ENCODE measurements at places on chromosomes 1 and 21. TPM values are rescaled to one million over a fixed set of nuclear protein-coding genes. Genes with fewer than 3 reads are reported as not detected.

DNA sequence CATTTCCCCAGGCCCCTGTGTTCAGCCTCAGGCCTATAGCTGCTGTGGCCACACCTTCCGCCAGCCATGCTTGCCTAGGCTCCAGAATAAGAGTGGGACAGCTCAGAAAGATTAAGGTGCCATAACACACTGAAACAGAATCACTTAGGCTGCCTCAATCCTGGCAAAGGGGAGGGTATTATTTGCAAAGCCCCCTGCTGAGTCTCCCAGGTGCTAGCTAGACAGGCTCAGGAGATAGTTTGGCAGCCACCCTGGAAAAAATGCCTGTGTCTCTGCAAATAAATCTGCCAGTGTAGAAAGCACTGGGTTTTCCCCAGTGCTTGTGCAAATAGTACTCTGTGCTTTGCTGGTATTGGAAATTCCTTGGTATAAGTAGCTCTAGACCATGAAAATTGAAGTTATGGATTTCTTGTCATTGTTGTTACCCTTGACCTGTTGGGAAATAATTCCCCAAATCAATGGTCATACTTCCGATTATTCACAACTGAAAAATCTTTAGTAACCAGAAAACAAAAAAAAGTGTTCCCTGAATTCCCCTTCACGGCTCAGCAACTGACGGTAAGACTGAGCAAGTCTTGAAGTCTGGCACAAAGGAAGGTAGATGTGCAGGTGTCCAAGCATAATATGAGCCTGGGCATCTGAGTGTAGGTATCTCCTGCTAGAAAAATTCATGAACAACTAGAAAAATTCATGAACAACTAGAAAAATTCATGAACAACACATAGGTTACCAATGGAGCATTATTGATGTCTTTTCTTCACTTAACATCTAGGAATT, 56.9 kb downstream of the PROX1 start:
- H3K27me3 ChIP-seq: peaks cover 5% of the 10 kb centered on the region
- no peaks in the 10 kb centered on the region for H3K4me1 ChIP-seq
- no peak for DNase-seq
- no peak overlapping the region for H3K4me3 ChIP-seq

- no peak overlapping the region for H3K4me3 ChIP-seq
- H3K27me3 ChIP-seq: no peaks in the 10 kb centered on the region
- no peaks in the 10 kb centered on the region for H3K4me1 ChIP-seq
- no peak for DNase-seq
- H3K36me3 ChIP-seq: no peaks in the 10 kb centered on the region
- H3K27ac ChIP-seq: no peak overlapping the region
Measured at GRCh38 chr1:72557446-72558049, 275.2 kb upstream of the NEGR1 start.

OR2G2 gene
- not detected for total RNA-seq

- H3K27ac ChIP-seq: peak overlapping the region; percentile 87
- no peaks in the 10 kb centered on the region for H3K27me3 ChIP-seq
- H3K4me1 ChIP-seq: peaks cover 93% of the 10 kb centered on the region
- peak overlapping the region; percentile 70 for H3K4me3 ChIP-seq
Measured at GRCh38 chr1:19458815-19459417, 26.4 kb downstream of the CAPZB start.

- H3K4me1 ChIP-seq: no peaks in the 10 kb centered on the region
- no peaks in the 10 kb centered on the region for H3K36me3 ChIP-seq
- H3K27me3 ChIP-seq: no peaks in the 10 kb centered on the region
- DNase-seq: no peak
- no peak overlapping the region for H3K27ac ChIP-seq
- no peak overlapping the region for H3K4me3 ChIP-seq
Measured at GRCh38 chr1:177355575-177355974, 184.8 kb downstream of the BRINP2 start.

DNA sequence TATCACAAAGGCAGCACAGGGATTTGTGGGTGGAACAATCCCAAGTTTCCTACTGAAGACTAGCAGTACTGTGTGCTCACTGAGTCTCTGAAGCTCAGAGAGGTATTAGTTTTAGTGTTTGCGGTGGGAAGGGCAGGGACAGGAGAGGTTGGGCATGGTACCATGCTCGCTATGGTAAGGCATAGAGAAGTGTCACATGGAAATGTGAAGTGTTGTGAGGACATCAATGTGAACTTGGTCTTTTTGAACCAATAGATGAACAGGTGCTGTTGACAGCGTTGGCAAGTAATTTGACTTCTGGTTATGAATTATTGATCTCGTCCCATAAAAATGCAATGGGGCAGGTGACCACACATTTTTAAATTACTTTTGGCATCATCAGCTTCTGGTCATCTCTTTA, 55.8 kb upstream of the ADAMTS1 start:
- H3K36me3 ChIP-seq: no peaks in the 10 kb centered on the region
- H3K4me1 ChIP-seq: no peaks in the 10 kb centered on the region
- H3K27me3 ChIP-seq: no peaks in the 10 kb centered on the region
- no peak overlapping the region for H3K4me3 ChIP-seq
- no peak overlapping the region for H3K27ac ChIP-seq

DNA sequence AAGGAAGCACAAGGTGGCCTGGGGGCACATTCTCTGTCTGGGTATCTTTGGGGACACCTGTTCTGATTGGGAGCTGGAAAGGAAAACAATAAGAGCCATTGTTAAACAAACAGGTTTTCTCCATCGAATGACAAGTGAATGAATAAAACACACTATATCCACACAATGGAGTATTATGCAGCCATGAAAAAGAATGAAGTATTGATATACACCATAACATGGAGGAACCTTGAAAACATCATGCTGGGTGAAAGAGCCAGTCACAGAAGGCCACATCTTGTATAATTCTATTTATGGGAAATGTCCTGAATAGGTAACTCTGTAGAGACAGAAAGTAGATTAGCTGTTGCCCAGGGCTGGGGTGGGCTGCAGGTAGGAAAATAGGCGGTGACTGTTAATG, 11.1 kb downstream of the PROK1 start:
- no peak overlapping the region for H3K4me3 ChIP-seq
- no peak overlapping the region for H3K27ac ChIP-seq
- H3K4me1 ChIP-seq: peaks cover 4% of the 10 kb centered on the region
- H3K36me3 ChIP-seq: no peaks in the 10 kb centered on the region

LORICRIN gene
- total RNA-seq: not detected

ANKRD35 gene
- 0.39 TPM for total RNA-seq

- peak overlapping the region; percentile 31 for H3K27ac ChIP-seq
- H3K4me1 ChIP-seq: peaks cover 23% of the 10 kb centered on the region
- H3K4me3 ChIP-seq: peak overlapping the region; percentile 1
- peak; percentile 75 for DNase-seq
Measured at GRCh38 chr1:27542463-27543273, 52.7 kb upstream of the WASF2 start.

FCGR3B gene
- 0.30 TPM for total RNA-seq

GRCh38 chr1:20137604-20138003, 1.5 kb upstream of the PLA2G2F start:
- no peaks in the 10 kb centered on the region for H3K4me1 ChIP-seq
- H3K27ac ChIP-seq: no peak overlapping the region
- no peak overlapping the region for H3K4me3 ChIP-seq
- no peaks in the 10 kb centered on the region for H3K36me3 ChIP-seq

- H3K27me3 ChIP-seq: no peaks in the 10 kb centered on the region
- H3K4me1 ChIP-seq: peaks cover 49% of the 10 kb centered on the region
- H3K27ac ChIP-seq: no peak overlapping the region
- H3K36me3 ChIP-seq: no peaks in the 10 kb centered on the region
- DNase-seq: no peak
Measured at GRCh38 chr1:165854101-165854845, 26.9 kb downstream of the UCK2 start.

- H3K4me1 ChIP-seq: peaks cover 39% of the 10 kb centered on the region
- DNase-seq: no peak
- no peaks in the 10 kb centered on the region for H3K27me3 ChIP-seq
- no peak overlapping the region for H3K4me3 ChIP-seq
Measured at GRCh38 chr1:226443439-226443838, 35.5 kb upstream of the PARP1 start.

DNA sequence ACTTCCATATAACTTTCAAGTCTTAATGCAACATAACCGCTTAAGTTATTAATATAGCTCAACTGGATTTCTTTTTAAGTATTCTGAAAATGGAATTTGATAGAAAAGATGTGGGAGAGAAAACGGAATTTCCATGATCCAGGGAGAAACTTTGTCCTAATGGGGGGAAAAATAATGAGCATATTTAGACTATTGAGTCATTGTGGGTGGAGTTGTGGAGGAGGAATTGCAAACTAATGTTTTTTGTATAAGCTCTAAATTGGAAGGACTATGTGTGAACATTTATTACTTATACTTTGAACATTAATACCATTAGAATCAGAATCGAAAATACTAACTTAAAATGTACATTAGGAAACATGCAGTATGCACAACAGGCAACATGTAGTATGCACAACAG, 159.9 kb upstream of the NEGR1 start:
- H3K36me3 ChIP-seq: no peaks in the 10 kb centered on the region
- no peaks in the 10 kb centered on the region for H3K27me3 ChIP-seq
- no peak for DNase-seq
- H3K4me3 ChIP-seq: no peak overlapping the region
- no peak overlapping the region for H3K27ac ChIP-seq

OR2T2 gene
- total RNA-seq: not detected

- DNase-seq: peak; percentile 53
- H3K27ac ChIP-seq: peak overlapping the region; percentile 22
- H3K4me3 ChIP-seq: peak overlapping the region; percentile 85
- peaks cover 69% of the 10 kb centered on the region for H3K27me3 ChIP-seq
- H3K4me1 ChIP-seq: peaks cover 21% of the 10 kb centered on the region
Measured at GRCh38 chr1:110084227-110085078, 14.0 kb upstream of the ALX3 start.

C1orf141 gene
- 0.17 TPM for total RNA-seq

DNA sequence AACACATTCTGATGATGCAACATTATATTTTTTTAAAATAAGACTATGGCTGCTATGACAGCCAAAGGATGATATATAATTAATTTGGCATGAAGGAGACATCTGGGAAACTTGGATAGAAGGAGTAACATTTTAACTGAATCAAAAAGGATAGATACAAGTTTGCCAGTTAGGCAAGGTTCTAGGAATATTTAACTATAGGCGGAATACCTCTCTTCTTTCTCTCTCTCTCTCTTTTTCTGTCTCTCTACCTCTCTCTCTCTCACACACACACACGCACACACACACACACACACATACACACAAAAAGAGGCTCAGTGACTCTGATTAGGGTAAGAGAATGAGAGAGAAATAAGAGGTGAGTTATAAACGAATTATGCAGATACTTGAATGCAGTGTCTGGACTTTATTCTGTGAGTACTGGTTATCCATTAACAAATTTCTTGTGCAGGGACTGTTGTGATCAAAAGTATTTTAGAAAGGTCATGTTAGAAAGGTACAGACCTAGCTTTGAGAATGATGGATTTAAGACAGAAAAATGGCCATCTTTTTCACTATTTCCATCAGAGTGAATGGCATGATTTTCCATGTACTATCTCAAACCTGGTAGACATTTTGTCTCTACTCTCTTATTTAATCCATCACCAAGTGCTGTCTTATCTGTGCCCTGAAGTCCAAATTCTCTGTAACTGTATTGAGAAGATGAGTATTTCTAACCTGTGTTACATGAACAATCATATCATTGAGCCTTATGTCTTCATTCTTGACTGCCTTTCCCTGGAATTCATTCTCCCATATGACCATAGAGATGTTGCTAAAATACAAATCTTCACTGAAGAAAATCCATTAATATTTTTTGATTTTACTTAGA, 1106.9 kb upstream of the ADGRL4 start:
- peaks cover 2% of the 10 kb centered on the region for H3K36me3 ChIP-seq
- H3K27ac ChIP-seq: no peak overlapping the region
- no peaks in the 10 kb centered on the region for H3K4me1 ChIP-seq
- H3K4me3 ChIP-seq: no peak overlapping the region

- DNase-seq: no peak
- H3K36me3 ChIP-seq: peaks cover 2% of the 10 kb centered on the region
- H3K27ac ChIP-seq: no peak overlapping the region
Measured at GRCh38 chr1:191034132-191034531, 556.5 kb upstream of the BRINP3 start.

B3GALT2 gene
- total RNA-seq: 0.10 TPM

DNA sequence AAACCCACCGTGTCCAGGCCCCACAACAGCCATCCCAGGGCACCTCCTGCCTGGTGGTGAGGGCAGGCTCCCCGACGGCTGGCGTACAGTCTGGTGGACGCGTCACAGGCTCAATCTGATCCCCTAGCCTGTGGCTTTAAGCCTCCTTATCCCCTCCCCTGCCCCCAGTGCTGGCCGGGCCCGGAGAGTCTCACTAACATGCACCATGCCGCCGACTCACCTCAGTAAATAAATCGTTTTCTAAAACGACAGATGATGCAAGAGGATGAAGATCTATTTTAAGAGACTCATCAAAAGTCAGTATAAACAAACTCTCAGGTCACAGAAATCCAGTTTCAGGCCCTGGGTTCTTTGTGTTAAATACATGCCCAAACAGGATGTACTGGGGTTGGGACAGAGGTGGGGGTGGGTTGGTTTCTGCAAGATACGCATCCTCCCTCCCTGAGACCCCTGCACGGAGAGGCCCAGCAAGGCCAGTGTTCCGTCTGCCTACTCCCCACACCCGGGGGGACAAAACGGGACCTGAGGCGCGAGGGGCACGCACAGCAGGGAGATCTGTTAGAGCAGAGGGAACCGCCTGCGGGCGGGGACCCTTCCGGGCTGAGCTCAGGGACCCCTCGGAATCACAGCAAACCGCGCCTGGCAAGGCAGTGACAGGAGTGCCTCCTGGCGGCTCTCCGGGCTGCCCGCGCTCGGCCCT, 3.1 kb downstream of the PANK4 start:
- H3K4me3 ChIP-seq: peak overlapping the region; percentile 94
- H3K27me3 ChIP-seq: no peaks in the 10 kb centered on the region
- H3K27ac ChIP-seq: peak overlapping the region; percentile 92
- peaks cover 4% of the 10 kb centered on the region for H3K36me3 ChIP-seq
- peaks cover 43% of the 10 kb centered on the region for H3K4me1 ChIP-seq

VPS26C gene
- total RNA-seq: 74.7 TPM

ELF3 gene
- 0.76 TPM for total RNA-seq

ADSS2 gene
- total RNA-seq: 46.5 TPM

CACNA1S gene
- total RNA-seq: not detected

DNA sequence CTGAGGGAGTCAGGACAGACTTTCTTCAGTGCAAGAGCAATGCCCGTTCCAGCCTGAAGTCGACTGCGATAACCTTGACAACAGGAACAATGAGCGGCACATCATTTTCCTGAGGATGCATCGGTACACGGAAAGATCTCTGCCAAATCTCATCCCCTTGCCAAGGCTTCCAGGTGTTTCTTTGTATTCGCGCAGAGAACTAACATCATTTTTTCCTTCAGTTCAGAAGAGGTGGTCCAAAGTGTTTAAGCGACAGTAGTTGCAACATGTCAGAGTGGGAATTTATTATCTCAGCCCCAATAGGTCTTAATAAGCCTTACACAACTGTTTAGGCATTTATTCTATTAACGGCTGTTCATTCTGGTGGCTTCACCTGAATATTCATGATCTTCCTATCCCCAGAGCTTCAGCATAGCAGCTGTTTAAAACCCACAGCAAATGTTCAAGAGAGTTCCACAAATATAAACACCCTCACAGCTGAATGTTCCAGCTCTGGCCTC, 129.7 kb upstream of the NFIA start:
- H3K36me3 ChIP-seq: no peaks in the 10 kb centered on the region
- no peak overlapping the region for H3K4me3 ChIP-seq
- no peak overlapping the region for H3K27ac ChIP-seq

DNA sequence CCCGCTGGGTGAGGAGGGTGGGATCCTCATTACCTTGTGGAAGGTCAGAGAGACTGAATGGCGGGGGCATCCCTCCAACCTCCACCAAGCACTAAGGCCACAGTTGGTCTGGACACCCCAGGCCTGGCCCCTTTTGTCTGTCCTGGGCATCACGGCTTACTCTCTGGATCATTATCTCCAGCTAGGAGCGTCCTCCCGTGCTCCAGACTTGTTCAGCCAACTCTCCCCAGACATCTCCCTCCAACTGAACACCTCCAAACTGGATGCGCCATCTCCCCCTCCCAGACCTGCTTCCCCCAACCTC, 7.3 kb upstream of the GJB5 start:
- H3K27ac ChIP-seq: no peak overlapping the region
- no peaks in the 10 kb centered on the region for H3K4me1 ChIP-seq
- no peaks in the 10 kb centered on the region for H3K36me3 ChIP-seq
- H3K27me3 ChIP-seq: peaks cover 7% of the 10 kb centered on the region
